ENCODE measurements at places on chromosomes 6 and 20.

- no peak for DNase-seq
Measured at GRCh38 chr6:4125500-4125899, 9.9 kb downstream of the ECI2 start.

DNA sequence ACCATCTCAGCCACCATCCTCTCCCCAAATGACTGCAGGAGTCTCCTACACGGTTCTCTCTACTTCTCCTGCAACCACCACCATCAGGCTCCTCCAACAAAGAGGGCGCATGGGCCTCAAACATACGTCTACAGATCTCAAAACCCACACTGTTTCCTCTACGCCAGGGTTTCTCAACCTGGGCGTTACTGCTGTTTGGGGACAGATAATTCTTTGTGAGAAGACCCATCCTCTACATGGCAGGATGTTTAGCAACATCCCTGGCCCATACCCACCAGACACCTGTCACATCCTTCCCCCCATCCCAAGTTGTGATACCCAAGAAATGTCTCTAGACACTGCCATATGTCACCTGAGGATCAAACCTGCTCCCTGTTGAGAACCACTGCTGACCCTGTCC, 45.0 kb downstream of the ELMO2 start:
- no peak for DNase-seq

GRCh38 chr20:3757268-3757667, 10.3 kb downstream of the ADISSP start:
- DNase-seq, result no peak

GRCh38 chr6:6560909-6561308, 27.6 kb upstream of the LY86 start:
- DNase-seq, result no peak

DNA sequence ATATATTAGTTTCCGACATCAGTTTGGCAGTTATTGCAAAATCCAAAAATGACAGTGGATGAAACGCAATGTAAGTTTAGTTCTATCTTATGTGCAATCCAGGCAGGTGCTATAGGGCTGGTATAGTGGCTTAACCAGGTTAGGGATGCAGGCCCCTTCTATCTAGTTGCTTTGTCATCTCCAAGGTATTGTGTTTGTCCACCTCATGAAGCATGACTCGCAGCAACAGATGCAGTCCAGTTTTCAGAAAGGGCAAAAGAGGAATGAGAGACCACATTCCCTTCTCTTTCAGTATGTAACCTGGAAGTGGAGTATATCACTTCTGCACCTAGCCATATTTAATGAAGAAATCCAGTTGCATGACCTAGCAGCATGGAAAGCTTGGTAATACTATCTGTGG, 59.7 kb downstream of the PKIB start:
- DNase-seq, result no peak

DNA sequence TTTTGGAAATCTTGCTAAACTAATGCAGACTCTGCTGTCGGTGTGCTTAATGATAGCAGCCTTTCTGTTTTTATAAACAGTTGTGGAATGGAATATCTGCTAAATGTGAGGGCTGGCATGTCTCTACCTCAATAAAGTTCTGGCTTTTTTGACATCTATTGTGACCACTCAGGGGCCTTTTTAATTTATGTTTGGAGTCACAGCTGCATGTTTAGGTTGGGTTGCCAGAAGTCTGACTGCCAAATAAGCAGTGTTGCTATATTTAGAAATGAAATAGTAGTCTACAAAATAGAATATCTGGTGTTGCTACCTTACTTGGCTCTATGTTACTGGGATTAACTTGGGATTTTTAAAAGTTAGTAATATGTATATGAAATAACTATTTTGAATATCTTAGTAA, 125.1 kb upstream of the LOC128125822 start:
- no peak for DNase-seq

DNA sequence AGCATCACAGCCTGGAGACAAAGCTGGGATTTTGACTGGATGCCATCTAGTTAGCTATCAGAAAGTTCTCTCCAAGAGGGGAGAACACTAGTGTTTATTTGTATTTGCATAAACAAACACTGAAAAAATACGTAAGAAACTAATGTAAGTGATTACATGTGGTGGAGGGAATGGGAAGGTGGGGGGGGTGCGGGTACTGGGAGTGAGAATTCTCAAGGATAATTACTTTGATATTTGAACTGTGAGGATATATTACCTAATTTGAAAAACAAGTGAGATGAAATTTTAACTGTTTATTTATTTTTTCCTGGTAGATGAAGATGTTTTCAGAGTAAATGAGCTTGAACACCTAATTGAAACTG, 54.7 kb downstream of the VEGFA start:
- DNase-seq, result no peak

All from cortex of kidney (tissue), 1 donor.